ENCODE measurements at places on chromosomes 2 and 18. TPM values are rescaled to one million over a fixed set of nuclear protein-coding genes. Genes with fewer than 3 reads are reported as not detected.

Gene OBSL1
- 25.5 TPM for total RNA-seq

- DNase-seq, result no peak
These were observed 26.0 kb upstream of the NMI start for GRCh38 chr2:151315381-151315903.

Gene PASK
- 51.6 TPM for total RNA-seq

Gene SYT4
- total RNA-seq, result not detected

Gene BABAM2
- total RNA-seq, result 31.2 TPM

- no peak for DNase-seq
These were observed 79.8 kb upstream of the RNF152 start for GRCh38 chr18:61972389-61973264.

- no peak for DNase-seq
These were observed 21.7 kb upstream of the POLI start for GRCh38 chr18:54247511-54248175.

DNA sequence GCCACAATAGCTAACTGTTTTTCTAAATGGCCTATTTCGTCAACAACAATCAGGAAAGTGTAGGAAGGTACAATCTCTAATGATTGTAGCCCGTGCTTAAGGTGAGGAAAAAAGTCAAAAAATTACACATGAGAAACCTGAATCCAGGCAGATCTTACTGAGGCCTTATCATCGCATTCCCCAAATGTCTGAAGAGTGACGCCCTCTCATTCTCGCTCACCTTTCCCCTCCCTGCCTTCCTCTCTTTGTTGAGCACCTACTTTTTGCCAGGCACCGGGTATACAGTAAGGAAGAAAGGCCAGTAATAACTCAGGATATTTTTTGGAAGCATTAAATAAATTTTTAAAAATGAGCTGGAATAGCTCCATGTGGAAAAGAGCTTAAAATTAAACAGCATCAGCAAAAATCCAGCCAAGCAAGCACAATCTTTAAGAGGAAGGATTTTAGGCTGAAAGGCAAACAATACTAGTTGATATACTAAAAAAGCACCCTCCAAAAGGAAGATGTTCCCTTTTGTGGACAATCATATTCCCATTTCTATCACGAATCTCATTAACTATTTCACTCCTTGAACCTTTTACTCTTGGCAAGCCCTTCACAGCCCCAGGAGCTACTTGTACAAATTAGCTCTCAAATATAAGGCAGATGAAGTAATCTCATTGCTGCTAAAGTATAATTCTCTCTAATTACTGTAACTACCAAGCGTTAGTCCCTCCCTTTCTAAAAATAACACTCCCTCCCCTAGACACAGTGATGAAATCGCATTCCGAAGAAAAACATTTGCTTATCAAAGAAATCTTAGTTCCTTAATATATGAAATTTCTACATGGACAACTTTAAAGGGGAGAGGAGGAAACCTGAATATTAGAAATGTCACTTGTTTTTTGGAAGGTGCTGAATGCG lies 40.0 kb downstream of the STAT1 start:
- DNase-seq, result no peak
